ENCODE measurements at places on chromosomes 7 and 10. TPM values are rescaled to one million over a fixed set of nuclear protein-coding genes. Genes with fewer than 3 reads are reported as not detected.
A peak's percentile ranks its signal among the peaks of the same experiment; 100 is the strongest.

DNA sequence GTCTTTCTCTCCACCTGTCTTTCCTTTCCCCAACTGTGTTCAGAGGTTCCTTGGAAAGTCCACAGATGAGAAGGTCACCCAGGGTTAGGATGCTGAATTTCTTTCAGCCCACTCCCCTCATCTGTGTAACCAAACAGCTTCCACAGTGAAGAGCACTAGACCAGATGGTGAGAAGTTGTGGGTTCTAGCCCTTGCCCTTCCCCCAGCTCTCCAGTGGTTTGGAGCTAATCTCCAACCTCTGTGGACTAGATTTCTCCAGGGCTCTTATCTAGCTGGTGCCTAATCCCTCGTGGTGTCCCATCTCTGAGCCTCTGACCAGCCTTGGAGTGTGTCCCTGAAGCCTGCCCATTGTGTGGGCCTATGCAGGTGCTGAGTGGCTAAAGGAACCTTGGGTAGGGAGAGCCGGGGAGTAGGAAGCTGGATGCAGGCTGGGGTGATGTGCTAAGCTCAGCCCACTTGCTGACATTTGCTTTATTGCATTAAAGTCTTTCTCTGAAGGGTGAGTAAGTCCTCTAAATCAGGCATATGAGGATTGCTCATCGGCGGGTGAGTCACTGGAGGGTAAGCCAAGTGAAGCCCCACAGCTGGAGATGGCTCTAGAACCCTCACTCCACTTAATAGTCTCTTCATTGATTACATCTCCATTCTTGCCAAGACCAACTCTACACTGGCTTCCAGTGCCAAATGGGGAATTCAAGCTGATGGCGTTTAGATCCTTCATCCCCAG, 14.9 kb downstream of the DUSP5 start:
- DNase-seq, result peak; percentile 94

GRCh38 chr7:36058020-36058592, 94.9 kb upstream of the EEPD1 start:
- no peak for DNase-seq

- DNase-seq, result no peak
These were observed 2.1 kb downstream of the PRKG1 start for GRCh38 chr10:51076299-51076841.

DNA sequence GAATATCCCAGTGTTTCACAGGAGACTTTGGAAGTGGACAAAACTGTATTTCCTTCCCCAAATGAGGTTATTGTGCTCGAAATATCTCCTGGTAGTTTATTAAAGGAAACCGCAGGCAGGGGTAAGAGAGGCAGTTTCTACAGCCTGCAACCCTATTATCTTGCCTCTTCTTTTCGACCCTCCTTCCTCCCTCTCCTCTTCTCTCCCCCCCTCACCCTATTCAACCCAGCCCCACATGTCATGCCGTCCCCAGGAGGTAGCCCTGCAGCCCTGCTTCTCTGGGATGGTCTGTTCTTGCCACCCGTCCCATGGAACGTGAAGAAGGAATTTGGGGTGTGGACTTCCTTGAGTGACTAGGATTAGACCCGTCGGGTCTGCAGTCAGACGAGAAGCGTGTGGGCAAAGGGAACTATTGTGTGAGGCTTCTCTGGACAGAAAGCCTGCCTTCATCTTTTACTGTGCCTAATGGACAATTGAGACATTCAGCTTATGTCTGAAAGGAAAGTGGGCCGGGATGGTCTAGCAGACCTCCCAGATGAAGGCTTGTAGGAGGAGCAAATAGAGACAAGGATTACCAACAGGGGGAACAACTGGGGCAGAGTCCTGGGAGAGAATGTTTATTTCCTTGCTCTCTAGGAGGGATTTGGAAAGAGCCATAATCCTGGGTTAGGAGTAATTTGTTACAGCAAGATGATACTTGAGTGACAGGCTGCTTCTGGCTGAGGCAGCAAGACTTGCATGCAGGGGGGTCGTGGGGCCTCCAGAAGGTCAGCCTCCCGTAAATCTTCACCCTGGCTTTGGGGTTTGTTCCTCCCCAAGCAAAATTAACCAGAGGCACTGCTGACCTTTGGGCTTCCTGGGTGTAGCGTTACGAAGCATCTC, 77.8 kb downstream of the TCF7L2 start:
- DNase-seq, result no peak

Gene AEBP1
- total RNA-seq, result not detected

Gene STAG3
- total RNA-seq, result 9.0 TPM

Measured in A172 (cell line).